Stimulated activated CD4-positive, alpha-beta T cell treated with anti-CD3 and anti-CD28 coated beads, Interleukin-4, amount 100 ng/mL, for 4 hours (primary cell): ENCODE measurements at places on chromosomes 12 and 14.

DNA sequence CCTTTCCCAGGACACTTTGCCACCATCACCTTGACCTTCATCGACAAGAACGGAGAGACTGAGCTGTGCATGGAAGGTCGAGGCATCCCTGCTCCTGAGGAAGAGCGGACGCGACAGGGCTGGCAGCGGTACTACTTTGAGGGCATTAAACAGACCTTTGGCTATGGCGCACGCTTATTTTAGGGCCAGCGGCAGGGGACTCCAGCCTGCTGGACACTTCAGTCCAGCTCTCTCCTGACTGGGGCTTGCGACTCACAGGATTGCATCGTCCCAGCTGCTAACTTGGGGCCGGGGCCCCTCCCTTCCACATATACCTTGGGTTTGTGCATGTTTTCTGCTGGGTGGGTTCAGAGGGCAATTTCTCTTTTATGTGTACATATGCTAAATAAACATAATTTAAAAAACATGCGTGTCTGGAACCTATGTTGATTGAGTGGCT lies 11.2 kb downstream of the AHSA1 start:
- no peak for DNase-seq

- no peak for DNase-seq
Observed at GRCh38 chr14:83713732-83714131, 1816.2 kb upstream of the FLRT2 start.

- DNase-seq, result no peak
Observed at GRCh38 chr12:116924558-116925453, 14.1 kb downstream of the FBXW8 start.

DNA sequence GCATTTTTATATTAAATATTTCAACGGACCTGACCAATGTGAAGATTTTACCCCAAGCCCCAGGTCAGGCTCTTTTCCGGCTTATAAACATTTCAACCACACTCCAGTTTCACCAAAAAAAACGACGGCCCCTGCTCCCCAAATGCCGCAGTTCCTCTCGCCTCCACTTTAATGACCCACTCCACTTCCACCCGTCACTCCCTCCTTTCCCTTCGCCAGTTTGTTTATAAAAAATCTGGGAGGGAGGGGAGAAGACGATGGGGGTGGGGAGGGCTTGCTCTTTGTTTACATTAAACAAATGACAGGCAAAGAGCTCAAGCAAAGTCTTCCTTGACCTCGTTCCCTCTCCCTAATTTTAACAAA lies 5.4 kb downstream of the SIX6 start:
- DNase-seq, result no peak

DNA sequence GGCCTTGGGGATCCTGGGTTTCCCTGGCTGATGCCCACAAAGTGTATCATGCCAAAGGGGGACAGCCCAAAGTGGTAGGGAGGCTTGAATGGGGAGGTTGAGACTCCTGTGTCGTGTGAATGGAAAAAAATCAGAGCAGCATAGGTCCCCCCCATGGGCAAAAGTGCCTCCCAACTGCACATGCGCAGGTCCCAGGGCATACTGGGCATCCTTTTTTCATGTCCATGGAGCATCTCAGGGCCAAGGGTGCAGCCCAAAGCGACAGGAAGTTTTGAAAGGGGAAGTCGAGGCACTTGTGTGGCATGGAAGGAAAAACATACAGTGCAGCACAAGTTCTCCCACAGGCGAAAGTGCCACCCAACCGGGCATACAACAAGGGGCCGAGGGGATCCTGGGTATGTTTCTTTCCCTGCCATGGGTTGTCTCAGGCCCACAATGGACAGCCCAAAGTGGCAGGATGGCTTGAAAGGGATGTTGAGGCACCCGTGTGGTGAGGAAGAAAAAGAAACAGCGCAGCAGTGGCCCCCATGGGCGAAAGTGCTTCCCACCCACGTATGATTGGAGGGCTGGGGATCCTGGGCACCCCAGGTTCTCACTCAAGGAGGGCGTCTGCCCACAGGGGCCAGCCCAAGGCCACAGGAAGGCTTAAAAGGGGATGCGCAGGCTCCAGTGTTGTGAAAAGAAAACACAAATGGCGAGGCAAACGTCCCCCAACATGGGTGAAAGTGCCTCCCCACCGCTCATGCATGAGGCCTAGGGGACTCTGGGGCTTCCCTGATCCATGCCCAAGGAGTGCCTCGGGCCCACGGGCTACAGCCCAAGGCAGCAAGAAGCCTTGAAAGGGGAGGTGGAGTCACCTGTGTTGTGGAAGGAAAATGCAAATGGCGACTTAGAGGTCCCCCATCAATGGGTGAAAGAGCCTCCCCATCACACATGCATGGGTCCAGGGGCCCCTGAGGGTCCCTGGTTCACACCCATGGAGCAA lies 573.7 kb downstream of the ALG10 start:
- DNase-seq, result no peak

- DNase-seq, result no peak
Observed at GRCh38 chr12:18139989-18140596, 50.1 kb upstream of the RERGL start.

DNA sequence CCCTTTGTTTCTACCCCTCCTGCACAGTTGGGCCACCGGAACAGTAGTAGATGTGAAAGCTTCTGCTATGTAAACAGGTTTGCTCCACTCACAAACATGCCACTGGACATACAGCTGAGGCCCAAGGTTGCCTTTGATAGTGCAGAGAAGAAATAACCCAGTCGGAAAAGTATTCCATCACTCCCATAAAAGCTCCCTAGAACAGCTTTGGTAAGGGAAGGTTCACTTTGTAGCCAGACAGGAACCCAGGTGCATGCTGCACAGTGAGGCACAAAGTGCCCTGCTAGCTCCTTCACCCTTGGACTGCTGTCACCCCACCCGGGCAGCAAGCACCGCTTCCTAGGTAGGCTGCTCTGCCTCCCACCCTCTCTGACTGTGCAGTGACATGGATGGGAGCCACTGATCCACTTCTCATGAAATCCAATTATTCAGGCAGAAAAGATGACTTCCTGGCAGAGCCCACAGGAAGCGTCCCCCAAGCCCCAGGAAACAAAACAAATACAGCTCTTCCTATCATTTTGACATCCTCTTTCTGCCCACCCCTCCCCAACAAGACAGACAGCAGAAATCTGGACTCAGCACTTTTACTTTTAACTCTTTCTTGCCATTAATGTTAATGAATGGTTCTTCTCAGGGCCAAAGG lies 100.2 kb downstream of the SRGAP1 start:
- no peak for DNase-seq

- DNase-seq, result no peak
Observed at GRCh38 chr14:93825235-93825553, 36.9 kb upstream of the PRIMA1 start.

GRCh38 chr12:103858953-103859601 lies 18.0 kb upstream of the NT5DC3 start:
- DNase-seq, result no peak

- DNase-seq, result no peak
Observed at GRCh38 chr14:56552615-56553014, 27.0 kb upstream of the TMEM260 start.

- DNase-seq, result no peak
Observed at GRCh38 chr14:74620497-74620921, 8.5 kb upstream of the LTBP2 start.
